ENCODE measurements at places on chromosomes 11 and 22.

DNA sequence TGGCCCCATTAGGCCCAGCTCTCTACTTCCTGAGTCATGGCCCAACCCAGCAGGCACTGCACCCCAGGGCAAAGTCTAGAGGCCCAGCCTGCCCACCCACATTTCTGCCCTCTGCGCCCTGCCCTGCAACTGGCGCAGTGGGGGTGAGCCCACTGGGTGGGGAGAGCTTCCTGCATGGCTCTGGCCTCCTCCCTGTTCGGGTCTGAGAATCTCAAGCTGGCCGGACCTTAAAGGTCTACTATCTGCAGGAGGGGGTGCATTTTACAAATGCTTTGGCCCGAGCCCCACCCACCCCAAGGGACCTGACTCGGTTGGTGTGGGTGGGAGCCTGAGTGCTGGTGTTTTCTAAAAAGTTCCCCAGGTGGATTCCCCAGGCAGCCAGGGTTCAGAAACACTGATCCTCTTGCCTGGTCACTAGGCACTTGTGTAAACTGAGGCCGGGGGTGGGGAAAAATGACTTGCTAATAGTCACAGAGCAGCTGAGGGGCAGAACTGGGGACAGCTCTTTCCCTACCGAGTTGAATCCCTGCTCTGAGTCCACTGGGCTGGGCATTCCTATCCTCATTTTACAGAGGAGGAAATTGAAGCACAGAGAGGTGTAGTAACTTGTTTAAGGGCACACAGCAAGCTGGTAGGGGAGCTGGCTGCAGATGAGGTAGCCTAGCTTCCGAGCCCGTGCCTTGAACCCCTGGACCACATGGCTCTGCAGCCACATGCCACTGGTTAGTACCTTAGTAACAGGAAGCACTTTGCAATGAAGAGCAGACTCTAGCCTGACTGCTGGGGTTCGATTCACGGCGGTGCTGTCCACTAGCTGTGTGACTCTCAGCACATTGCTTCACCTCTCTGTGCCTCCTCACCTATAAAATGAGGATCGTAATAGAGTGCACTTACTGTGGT is 36.3 kb downstream of the CD82 start:
- DNase-seq: no peak

DNA sequence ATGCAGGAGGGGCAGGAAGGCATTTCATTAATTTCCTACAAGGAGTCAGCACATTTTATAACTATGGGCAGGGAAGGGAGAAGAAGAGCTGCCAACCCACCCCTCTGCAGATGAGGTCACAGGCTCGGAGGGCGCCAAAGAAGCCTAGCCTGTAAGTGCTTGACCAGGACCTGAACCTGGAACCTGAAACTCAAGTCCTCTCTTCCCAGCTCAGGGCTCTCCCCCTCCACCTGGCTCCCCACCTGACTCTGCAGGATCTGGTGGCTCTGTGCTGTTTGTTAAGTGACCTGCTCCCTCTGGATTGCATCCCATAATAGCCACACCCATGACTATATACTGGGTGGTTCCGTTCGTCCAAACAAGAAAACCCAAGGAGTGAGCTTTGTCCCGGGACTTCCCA is 27.3 kb downstream of the SCGB1A1 start:
- DNase-seq: no peak

GRCh38 chr11:71083105-71083504 is 169.3 kb downstream of the SHANK2 start:
- DNase-seq: no peak

- no peak for DNase-seq
Measured at GRCh38 chr11:114562166-114562916, 2.7 kb upstream of the NXPE1 start.

DNA sequence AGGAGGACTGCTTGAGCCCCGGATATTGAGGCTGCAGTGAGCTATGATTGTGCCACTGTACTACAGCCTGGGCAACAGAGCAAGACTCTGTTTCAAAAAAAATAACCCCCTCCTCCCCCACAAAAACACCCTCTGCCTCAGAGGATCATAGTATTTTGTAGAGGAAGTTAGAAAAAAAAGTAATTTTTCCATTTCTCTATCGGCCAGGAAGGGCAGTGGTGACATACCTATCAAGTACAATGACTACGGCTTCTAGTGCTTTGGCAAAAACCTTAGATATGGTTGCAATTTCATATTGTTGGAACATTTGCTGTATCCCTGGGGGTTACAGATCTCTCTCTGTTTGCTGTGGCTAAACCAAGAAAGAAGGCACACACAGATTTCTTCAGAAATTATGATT is 28.9 kb downstream of the C2CD3 start:
- DNase-seq: no peak

GRCh38 chr11:128411150-128411549 is 176.2 kb downstream of the ETS1 start:
- no peak for DNase-seq

- DNase-seq: no peak
Measured at GRCh38 chr11:9049959-9050358, 41.4 kb downstream of the SCUBE2 start.

DNA sequence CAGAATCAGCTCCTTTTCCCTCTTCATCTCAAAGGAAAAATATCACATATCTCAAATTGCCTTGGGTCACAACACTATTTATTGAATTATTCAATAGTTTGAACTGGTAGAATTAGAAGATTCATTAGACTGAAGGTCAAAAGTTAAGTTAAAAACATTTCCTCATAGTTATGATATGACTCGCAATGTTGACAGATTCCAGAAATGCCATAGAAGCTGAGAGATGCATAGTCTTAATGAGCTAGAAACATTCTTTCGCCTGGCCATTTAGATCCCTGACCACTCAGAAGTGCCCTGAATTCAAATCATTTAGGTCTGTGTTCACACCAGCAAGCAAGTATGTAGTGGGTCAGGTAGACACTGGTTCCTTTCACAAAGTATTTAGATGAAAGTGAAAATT is 44.4 kb downstream of the FAT3 start:
- DNase-seq: no peak

DNA sequence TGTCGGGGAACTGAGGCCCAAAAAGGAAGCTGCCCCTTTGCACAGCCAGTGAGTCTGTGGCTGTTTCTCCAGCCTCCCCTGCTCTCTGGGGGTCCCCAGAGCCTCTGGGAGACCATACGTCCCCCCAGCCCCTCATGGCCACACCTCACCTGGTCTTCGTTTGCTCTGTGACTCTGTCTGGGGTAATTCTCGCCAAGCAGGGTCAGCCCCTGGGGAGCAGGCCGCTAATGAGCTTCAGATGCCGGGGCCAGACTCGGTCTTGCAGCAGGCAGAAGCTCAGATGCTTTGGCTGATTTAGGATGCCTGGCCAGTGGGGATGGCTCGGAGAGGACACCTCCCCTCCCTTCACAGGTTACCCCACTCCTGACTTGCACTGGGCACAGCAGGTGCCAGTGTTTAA is 24.1 kb upstream of the WNT11 start:
- no peak for DNase-seq

DNA sequence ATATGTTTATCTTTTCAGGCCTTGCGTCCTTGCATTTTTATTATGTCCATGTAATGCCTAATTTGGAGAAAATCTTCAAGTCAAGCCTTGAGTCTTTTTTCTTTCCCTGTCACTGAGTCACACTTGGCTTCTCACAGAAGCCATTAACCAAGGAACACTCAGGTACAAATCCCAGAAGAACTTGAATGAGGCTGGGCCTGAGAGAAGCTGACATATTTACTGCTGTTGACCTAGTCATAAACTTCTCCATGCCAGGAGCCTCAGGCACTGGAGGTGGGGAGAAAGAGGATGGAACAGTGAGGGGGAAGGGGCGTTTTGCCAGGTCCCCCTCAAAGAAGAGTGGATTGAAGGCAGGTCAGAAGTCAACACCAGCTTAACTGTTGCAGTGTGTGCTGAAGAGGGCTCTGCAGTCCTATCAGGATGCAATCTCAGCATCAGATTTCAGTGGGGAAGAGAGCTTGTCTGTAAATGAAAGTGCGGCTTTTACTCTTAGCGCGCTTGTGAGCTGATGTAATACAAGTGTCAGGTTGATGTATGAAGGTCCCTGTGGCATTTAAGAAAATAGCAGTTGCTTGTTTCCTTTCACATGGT is 526.0 kb downstream of the ETS1 start:
- DNase-seq: no peak

DNA sequence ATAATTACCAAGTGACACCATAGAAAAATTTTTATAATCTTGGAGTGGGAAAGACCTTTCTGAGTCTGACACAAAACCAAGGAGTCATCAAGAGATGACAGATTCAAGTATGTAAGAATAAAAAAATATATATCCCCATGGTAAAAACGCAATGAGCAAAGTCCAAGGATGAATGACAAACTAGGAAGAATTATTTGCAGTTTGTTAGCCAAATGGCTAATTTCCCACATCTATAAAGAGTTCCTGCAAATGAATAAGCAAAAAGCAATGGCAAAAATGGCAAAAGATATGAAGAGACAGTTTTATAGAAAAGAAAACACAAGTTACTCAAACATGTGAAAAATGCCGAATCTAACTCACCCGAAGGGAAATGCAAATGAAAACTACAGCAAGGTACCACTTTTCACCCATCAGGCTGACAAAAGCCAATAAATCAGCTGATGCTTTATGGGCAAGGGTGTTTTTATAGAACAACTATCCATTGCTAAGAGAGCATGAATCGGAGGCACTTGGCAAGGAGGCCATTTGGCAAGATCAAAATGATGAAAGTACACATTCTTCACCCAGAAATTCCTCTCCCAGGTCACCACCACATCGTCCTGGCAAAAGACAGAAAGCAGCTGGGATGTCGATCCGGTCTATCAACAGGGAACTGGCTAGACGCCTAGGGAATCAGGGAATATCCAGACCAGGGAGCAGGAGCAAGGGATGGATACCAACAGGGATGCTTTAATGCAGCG is 21.1 kb upstream of the KLHL35 start:
- DNase-seq: no peak

- no peak for DNase-seq
Measured at GRCh38 chr11:73962101-73962705, 11.4 kb downstream of the DNAJB13 start.
